Activated naive CD4-positive, alpha-beta T cell treated with Interleukin-2 at 50 U/mL for 16 hours (primary cell): ENCODE measurements at places on chromosomes 11 and 22.

GRCh38 chr11:88301488-88302140 is 35.9 kb downstream of the CTSC start:
- peak; percentile 9 for DNase-seq

GRCh38 chr11:78231962-78232501 is 43.3 kb downstream of the USP35 start:
- no peak for DNase-seq

DNA sequence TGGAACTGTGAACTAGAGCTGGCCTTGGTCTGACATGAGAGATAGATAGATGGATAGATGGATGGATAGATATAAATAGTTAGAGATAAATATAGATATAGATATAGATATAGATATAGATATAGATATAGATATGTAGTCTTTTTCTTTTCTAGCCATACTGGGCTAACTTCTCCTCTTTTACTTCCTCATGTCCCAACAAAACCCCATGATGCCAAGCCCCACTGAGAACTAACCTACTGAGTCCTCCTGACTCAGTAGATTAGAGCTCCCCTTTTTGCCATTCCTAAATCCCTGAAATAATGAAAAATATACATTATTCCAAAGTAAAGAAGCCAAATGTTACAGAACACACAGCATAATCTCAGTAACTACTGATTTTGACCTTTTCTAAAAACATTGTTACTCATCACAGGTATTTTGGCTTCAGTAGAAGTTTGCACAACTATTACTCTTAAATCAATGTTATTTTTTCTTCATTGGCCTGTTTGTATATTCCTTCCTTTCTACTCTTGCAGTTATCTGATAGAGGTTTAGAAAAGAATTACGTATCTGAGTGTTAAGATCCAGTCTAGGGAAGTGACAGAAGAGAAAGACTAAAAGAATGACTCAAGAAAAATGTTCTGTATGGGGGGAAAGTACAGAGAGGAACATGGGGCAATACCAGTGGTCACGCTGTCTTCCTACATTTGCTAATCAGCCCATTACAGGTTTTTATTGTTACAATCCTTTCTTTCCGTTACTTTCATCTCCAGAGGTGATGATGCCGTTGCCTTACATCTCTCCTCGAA is 6.0 kb upstream of the OR10D3 start:
- DNase-seq = no peak

DNA sequence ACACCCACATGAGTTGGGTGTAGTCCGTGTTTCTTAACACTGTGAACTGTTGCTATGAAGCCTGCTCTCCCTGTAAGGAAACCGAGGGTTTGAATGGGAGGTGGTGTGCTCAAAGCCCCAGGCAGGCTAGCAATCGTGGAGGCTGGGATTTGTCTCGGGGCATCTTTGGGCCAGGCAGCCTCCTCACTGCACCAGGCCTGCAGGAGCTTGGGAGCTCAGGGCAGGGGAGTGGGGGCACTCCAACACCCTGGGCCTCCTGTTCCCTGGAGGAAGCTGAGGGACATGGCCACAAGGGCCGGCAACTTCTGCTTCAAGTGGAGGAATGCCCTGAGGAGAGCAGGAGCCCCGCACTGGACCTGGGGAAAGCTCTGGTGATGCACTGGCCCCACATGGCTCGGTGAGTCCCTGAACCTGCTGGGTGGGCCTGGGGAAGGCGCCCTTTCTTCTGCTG is 164.7 kb upstream of the B3GAT1 start:
- no peak for DNase-seq

DNA sequence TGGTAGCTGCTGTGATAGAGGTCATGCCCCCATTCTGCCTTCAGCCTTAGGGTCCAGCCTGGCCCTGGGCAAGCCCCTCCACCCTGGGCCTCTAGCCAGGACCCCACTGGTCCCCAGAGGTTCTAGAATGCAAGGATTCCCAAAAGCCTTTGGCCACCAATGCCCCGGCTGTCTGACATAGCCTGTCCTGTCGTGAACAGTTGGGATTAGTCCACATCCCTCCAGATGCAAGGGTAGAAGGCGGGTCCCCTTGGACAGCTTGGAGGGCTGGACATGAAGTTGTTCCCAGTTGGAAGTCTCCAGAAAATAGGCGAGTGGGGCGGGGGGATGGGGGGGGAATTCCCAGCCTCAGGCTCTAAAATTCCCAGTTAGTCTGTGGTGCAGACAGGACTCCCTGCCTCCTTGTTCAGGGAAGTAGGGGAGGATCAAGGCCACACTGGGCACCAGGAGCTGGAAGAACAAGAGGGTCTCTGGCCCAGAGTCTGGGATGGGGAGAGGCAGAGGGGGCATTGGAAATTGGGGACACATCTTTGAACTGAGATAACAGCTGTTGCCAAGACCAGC is 5.2 kb upstream of the ADORA2A start:
- DNase-seq = no peak
